ENCODE measurements at places on chromosomes 1 and 21. TPM values are rescaled to one million over a fixed set of nuclear protein-coding genes. Genes with fewer than 3 reads are reported as not detected.

Gene CCDC30
- total RNA-seq: 0.19 TPM

Gene KIRREL1
- 18.9 TPM for total RNA-seq

Gene FLG
- 1.7 TPM for total RNA-seq

- no peak overlapping the region for H3K4me3 ChIP-seq
- DNase-seq: no peak
- H3K4me1 ChIP-seq: no peaks in the 10 kb centered on the region
- H3K27ac ChIP-seq: no peak overlapping the region
- H3K27me3 ChIP-seq: no peaks in the 10 kb centered on the region
These were observed 46.2 kb upstream of the DAB1 start for GRCh38 chr1:57470036-57470435.

DNA sequence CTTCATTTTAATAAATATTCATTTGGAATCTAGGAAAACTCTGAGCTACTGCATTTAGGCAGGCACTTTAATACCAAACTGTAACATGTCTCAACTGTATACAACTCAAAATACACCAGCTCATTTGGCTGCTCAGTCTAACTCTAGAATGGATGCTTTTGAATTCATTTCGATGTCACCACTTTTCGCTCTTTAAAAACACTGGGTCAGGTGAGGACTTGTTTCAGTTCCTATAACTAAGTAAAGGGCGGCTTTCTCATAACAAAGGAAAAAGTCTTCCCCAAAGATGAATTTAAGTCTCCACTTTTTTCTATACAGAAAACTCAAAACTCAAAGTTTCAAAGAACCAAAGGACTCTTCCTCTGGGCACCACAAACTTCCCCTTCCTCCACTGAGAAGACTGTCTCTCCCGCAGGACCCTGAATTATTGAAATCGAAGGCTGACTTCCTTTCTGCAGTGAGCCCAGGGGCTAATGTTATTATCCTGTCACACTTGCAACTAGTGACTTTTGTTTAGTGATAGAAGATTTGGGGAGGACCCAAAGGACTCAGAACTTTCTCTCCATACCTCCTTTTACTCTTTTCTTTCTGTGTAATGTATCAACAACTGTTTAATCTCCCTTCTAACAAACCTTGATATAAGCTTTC, 9.7 kb upstream of the DHX9 start:
- H3K4me1 ChIP-seq: no peaks in the 10 kb centered on the region
- H3K27ac ChIP-seq: no peak overlapping the region
- no peaks in the 10 kb centered on the region for H3K27me3 ChIP-seq
- no peak for DNase-seq

GRCh38 chr1:201017828-201018163, 5.7 kb downstream of the KIF21B start:
- H3K36me3 ChIP-seq: no peaks in the 10 kb centered on the region
- H3K4me3 ChIP-seq: no peak overlapping the region
- peaks cover 87% of the 10 kb centered on the region for H3K4me1 ChIP-seq
- DNase-seq: no peak
- no peak overlapping the region for H3K27ac ChIP-seq

- H3K27ac ChIP-seq: no peak overlapping the region
- no peaks in the 10 kb centered on the region for H3K36me3 ChIP-seq
- no peak overlapping the region for H3K4me3 ChIP-seq
- DNase-seq: no peak
- H3K4me1 ChIP-seq: no peaks in the 10 kb centered on the region
These were observed 122.1 kb downstream of the EDEM3 start for GRCh38 chr1:184632415-184633175.

Data from esophagus squamous epithelium (tissue), 5 donors.